ENCODE measurements at places on chromosomes 2 and 18.

DNA sequence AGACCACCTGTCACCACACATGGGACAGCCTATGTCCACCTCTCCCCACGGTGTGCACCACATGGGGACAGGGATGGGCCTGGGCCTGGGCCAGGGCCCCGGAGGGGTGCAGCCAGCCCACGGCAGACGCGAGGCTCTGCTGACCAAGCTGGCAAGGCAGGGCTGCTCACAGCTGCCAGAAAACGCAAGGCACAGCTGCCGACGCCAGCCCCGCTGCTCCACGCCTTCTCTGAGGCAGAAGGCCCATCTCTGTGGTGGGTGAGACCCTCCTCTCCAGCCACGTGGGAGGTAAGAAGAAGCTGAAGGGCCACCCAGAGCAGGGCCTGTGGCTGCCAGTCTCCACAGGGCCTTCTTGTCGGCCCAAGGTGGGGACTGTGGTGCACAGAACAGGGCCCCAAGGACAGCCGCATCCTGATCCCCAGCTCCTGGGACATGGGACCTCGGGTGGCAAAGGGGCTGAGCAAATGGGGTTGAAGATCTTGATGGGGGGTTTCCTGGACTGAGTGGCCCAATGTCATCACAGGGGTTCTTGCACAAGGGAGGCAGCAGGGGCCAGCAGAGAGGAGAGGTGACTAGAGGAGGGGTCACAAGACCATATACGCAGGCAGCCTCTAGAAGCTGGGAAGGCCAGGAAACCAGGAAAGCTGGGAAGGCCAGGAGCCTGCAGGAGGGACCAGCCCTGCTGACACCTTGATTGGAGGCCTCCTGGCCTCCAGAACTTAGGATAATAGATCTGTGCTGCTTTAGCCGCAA, 72.3 kb downstream of the NDUFA10 start:
- no peak for DNase-seq

DNA sequence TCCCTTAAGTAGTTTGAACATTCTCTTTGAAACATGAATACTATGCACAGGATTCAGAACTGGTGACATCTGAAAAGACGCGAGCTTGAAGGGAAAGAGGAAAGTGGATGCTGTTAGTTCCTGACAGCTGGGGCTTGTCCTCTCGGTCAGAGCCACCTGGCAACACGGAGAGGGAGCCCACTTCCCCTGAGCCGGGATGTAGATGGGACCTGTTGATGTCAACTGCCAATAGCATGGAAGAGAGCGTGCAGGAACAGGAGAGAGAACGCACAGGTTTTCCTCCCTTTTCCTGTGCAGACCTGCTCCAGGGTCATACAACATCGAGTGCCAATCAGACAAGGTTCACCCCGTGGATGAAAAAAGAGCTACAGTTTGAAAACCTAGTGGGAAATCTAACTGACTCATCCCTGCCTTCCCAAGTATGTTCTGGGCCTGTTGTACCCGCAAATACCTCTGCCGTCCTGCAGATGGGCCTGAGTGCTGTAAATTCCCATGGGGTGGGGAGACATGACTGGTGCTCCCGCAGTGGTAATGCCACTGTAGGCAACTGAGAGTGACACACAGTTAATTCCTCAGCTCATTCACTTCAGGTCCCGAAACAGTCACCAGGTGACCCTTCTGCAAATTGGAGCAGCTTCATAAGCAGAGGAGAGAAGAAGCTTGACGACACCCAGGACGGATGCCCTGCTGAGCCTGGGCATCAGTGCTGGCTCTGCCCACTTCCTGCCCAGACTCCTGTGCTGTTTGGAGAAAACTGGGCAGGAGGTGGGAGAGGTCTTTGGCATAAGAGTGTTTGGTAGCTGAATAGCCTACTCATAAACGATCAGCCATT, 13.9 kb upstream of the MBP start:
- no peak for DNase-seq

DNA sequence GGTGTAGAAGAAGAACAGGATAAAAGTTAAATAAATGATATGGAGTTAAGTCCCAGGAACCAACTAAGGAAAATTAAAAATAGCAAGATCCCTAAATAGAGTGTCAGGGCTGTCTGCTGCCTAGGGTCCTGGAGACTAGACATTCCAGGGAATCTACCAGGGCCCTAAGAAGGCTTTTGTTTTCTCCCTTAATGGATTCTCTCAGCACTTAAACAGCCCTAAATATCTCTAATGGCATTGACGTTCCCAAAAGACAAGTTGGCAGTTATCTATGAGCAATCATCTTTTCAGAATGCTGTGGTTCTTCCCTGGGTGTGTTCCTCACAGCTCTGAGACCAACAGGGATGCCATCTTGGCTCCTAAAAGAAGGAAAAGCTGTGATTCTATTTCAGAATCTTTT, 616.3 kb downstream of the EPHA4 start:
- DNase-seq: no peak

GRCh38 chr2:234997389-234997788, 45.6 kb downstream of the SH3BP4 start:
- no peak for DNase-seq

- DNase-seq: no peak
Observed at GRCh38 chr2:85137156-85137555, 4.0 kb downstream of the TCF7L1 start.

- no peak for DNase-seq
Observed at GRCh38 chr2:233082931-233083755, 23.0 kb downstream of the INPP5D start.

- no peak for DNase-seq
Observed at GRCh38 chr18:80231616-80232015, 15.7 kb downstream of the PARD6G start.

DNA sequence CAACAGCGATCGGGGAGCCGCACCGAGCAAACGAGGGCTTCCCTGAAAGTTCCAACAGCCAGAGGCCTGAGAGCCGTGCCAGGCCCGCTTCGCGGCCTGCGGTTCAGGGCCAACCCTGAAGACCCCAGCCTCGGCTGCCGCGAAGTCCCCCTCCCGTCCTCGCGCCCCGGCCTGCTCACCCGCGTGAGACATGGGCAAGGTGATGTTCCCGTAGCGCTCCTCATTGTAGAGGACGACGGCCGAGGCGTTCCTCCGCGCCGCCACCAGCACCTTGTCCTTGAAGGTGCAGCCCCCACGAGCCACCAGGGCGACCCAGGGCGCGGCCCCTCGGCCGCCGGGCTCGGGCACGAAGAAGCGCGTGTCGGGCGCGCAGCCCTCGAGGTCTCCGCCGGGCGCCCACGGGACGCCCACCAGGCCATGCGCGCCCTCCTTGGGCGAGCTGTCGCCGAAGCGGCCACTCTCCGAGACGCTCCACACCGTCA, 510 bp downstream of the RNF149 start:
- no peak for DNase-seq

DNA sequence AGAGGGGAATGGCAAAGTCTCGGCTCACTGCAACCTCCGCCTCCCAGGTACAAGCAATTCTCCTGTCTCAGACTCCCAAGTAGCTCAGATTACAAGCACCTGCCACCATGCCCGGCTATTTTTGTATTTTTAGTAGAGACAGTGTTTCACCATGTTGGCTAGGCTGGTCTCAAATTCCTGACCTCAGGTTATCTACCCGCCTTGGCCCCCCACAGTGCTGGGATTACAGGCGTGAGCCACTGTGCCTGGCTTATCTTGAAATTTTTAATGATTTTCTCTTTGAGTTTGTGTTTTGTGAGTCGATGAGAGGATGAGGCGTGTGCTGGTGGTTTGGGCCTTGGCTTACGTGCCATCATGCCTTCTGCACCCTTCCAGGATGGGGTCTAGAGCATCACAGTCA, 101.3 kb upstream of the ST3GAL5 start:
- no peak for DNase-seq

DNA sequence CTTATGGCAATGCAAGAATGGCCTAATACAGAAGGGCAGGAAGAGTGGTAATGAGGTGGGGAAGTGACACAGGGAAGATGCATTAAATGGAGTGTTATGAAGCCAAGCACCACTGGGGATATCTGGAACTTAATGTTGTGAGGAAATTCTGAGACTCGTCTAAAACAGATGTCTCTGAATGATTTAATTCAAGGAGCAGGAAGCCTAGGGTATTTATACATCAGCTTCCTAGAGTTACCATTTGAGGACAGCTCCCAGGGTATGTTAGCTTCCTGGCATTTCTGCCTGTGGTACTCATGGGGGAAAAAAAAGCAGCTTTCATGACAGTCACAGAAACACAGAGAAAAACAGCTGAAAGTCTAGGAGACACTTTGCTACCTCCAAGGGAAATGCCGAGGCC, 989.5 kb downstream of the CBLN2 start:
- DNase-seq: no peak

DNA sequence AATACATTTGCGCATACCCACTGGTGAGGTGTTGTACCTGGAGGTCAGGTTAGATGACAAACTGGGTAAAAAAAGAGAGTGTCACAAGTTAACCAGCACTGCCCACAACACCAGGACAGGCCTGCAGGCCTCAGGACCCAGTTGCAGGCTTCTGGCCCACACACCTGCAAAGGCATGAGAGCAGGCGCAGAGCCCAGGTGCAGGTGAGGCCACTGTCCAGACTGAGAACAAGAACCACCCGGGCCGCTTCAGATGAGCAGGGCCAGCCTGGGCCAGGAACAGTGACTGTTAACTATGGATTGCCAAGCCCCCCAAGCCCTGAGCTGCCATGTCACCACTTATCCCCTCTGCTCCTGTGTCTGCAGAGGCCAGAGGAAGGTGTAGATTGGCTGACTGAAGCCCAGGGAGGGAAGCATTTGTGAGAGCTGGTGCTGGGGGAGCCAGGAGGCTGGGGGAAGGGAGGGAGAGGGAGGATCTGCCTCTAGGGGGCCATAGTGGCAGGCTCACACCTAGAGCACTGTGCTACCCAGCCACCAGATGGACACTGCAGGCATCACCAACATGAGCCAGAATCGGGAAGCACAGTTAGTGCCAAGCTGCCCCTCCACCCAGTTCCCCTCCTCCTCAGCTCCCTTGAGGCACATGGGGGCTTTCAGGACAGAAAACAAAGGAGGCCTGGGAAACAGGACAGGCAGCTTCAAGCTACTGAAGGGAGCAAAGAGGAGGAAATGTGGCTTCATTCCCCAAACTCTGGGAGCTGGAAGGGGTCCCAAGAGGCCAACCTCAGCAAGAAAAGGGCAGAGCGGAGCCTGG, 35.4 kb downstream of the SFXN5 start:
- DNase-seq: no peak
